Activated naive CD4-positive, alpha-beta T cell (primary cell): ENCODE measurements at places on chromosomes 3 and 15.

GRCh38 chr15:79091204-79091867, 756 bp upstream of the RASGRF1 start:
- DNase-seq = no peak

GRCh38 chr3:72995337-72995736, 1.3 kb upstream of the PPP4R2 start:
- no peak for DNase-seq

GRCh38 chr15:70518201-70519003, 245.0 kb downstream of the UACA start:
- no peak for DNase-seq

DNA sequence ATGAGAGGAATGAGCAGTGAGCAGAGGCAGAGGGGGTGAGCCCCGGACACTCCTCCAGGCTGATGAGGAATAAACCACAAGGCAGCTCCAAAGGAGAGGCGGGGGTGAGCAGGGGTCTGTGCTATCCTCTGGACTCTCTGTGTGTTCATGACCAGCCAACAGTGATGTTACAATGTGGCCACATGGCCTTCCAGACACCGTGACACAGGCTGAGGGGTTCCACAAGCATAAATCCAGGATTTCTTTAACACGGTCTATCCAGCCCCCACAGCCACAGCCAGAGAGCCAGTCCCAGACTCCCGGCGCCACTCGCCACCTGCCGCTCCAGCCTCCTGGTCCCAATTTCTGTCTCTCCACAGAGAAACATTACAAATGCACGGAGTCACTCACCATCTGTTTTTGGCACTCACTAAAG, 24.4 kb downstream of the XXYLT1 start:
- no peak for DNase-seq

GRCh38 chr3:125052624-125053303, 3.0 kb downstream of the HEG1 start:
- no peak for DNase-seq

DNA sequence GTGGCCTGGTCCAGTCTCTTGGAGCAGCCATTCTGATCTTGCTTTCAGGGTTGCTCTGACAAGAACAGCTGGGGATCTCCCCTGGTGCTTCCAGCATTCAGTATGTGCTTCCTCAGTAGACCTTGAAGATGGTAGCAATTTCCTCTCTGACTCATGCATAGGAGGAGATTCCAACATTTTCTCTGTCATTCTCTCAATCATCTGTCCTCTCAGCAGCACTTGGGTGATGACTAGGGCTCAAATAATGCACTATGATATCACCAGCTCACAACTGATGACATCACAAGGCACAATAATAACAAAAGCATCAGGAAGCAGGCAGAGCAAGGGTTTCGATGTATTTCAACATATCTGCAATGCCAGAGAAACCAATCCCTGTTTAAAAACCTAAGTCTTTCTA, 52.7 kb downstream of the NFKBIZ start:
- no peak for DNase-seq

DNA sequence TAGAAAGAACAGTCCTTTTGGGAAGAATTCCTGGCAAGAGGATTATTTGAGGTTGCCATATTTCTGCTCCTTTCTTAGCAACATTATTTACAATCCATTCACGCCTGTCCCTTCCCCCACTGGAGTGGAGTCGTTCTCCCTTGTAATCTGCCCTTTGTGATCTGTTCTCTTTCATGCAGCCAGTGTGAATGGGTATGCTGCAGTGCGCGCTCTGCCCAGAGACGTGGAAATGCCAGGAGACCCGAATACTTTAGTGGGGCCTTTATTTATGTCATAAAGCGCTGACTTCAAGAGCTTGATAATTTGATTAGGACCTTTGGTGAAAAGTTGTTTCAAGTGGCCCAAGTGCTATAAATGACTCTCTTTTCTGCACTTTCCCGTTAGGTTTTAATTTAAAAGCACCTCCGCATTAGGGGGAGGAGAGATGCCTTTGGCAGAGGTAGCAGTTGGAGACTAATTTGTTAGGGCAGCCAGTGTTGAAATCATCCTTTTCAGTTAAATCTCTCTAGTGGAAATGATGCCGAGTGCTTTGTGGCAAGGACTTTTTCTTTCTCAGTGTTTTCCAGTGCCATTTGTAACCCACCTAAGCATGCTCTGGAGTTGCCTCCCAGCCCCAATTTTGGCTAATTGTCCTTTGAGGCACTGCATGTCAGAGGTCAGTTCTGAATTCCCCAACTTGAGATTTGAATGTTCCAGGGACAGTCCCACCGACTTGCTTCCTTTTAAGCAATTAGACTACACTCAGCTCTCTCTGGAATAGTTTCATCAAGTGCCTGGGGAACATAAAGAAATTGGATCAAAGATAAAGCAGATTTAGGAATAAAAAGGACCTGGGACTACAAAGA, 52.4 kb downstream of the PSMD6 start:
- no peak for DNase-seq

- DNase-seq = no peak
These were observed 14.0 kb upstream of the ZCWPW2 start for GRCh38 chr3:28334552-28334951.

GRCh38 chr3:59064276-59064675, 14.5 kb upstream of the CFAP20DC start:
- no peak for DNase-seq

- DNase-seq = no peak
These were observed 206.1 kb downstream of the TIGIT start for GRCh38 chr3:114499976-114500375.

- DNase-seq = no peak
These were observed 110.7 kb upstream of the GOLGA8J start for GRCh38 chr15:29972051-29972450.

- no peak for DNase-seq
These were observed 1247.0 kb upstream of the EPHA6 start for GRCh38 chr3:95567346-95567745.

DNA sequence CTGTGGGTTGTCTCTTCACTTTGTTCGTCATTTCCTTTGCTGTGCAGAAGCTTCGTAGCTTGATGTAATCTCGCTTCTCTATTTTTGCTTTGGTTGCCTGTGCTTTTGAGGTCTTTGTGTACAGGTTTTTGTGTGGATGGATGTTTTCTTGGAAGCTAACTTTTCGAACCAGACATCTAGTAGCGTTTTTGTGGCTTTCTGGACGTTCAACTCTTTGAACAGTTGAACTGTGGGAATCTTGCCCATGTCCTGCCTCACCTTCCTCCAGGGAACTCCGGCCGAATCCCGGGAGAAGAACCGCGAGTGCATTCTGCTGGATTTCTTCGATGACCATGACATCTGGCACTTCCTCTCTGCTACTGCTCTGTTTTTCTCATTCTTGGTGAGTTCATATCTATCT, 70.6 kb downstream of the USF3 start:
- no peak for DNase-seq

DNA sequence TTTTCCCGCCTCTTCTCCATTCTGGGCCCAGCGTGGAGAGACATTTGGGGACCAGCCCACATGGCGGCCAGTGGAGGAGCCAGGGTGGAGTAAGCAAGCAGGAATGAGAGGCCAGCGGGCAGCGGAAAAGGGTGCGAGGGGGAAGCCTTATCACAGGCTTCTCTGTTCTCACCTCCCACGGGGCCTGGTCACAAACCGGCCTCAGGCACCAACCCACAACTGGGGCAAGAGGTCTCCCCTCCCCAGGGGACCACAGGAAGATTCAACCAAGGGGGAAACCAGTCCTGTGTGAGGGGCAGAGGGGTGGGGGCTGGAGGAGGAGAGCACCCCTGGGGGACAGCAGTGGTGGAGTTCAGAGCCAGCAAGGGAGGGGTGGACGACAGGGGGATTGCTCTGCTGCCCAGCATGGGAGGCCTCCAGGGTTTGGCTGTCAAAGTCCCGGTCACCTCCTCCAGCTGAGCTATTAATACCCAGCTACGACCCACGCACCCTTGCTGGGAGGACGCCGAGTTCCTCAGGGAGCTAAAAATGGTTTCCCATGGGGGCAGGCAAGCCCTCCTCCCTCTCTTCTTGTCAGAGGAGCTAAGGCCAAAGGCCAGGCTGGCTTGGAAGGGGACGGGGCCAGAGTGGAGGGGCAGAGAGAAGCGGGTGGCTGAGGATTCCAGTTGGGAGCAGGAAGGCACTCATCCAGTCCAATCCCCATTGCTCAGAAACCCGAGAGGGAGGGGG, 23.8 kb upstream of the RPL29 start:
- no peak for DNase-seq

DNA sequence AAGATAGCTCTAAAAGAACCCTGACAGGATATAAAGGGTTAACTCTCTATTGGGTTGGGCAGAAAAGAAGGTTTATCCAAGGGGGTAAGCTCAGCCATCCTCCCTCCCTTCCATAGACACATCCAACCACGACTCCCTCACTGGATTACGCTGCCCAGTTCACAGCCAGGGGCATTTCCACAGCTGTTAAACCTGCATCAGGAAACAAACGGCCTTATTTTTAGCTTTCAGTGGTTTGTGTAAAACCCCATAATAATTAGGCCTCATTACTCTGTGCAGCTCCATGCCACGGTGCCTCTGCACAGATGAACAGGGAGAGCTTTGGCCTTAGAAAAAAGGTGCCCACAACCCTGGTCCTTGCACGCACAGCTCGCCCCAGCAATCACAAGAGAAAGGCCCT, 110.6 kb downstream of the GABRB3 start:
- DNase-seq = no peak

GRCh38 chr3:105327662-105328337, 38.9 kb upstream of the ALCAM start:
- DNase-seq = no peak

DNA sequence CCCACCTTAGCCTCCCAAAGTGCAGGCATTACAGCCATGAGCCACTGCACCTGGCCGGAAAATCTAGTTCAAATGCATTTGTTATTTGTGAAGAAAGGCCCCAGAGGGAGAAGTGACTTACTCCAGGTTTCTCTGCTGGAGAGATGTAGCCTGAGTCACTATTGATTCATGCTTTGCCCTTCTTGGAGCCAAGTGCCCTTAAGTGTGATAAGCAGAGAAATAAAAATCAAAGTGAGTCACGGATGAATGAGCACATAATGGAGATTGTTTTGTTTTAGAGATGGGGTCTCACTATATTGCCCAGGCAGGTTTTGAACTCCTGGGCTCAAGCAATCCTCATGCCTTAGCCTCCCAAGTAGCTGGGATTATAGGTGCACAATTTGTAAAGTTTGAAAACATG, 33.1 kb downstream of the CDC25A start:
- DNase-seq = no peak

GRCh38 chr3:69658514-69659140, 80.6 kb upstream of the MITF start:
- no peak for DNase-seq

DNA sequence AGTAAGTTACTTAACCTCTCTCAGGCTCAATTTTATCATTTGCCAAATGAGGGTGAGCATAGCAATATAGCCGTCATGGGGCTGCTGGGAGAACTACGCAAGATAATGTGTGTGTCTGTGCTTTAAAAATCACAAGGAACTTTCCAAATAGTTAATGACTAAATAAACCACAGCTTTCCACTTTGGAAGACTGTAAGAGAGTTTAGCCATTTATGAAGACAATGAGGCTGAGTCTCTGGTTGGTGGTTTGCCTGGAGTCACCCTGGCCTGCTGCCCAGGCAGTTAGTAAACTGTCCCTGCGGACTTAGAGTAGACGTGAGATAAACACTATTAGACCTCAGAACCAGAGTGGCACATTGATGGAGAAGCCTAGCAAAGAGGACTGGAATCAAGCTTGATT, 357.7 kb downstream of the CLSTN2 start:
- no peak for DNase-seq

DNA sequence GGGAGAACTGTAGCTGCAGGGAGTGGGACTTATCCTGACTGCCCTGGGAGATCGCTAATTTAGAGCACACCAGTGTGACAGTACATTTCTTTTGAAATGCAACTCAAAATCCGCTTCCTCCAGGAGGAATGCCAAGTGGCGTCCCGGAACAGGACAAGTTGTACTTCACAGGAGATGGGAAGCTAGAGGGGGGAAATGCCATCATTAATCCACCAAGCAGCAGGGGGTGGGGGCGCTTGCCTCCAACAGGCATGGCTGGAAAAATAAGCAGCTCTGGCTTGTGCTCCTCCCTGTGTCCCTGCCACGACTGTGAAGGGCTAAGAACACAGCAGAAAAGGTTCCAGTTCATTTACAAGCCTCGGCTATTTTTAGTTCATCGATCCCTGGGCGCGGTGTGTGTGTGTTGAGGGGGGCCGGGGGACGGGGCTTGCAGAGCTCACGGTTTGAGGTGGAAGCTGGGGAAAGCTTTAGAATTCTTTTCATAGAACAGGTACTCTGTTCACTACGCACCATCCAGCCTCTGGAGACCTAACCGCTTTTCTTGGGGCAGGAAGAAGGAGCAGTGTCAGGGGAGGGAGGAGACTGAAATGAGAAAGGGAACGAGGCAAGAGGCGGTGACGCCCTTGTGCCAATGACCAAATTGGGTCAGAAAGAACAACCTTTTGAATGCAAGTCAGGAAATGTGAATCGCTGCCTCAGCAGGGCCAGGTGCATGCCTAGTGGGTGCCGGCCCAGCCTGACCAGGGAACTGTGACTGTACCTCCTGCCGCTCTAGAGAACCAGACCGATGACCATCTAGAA, 51.8 kb upstream of the DGKG start:
- no peak for DNase-seq

DNA sequence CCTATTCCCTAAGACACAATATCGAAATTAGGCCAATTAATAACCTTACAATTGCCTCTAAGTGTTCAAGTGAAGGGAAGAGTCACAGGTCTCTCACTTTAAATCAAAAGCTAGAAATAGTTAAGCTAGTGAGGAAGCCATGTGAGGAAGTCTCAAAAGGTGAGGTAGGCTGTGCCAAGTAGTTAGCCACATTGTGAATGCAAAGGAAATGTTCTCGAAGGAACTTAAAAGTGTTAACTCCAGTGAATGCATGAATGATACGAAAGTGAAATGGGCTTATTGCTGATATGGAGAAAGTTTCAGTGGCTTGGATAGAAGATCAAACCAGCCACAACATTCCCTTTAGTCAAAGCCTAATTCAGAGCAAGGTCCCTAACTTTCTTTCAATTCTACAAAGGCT, 59.1 kb downstream of the KLF13 start:
- DNase-seq = no peak

DNA sequence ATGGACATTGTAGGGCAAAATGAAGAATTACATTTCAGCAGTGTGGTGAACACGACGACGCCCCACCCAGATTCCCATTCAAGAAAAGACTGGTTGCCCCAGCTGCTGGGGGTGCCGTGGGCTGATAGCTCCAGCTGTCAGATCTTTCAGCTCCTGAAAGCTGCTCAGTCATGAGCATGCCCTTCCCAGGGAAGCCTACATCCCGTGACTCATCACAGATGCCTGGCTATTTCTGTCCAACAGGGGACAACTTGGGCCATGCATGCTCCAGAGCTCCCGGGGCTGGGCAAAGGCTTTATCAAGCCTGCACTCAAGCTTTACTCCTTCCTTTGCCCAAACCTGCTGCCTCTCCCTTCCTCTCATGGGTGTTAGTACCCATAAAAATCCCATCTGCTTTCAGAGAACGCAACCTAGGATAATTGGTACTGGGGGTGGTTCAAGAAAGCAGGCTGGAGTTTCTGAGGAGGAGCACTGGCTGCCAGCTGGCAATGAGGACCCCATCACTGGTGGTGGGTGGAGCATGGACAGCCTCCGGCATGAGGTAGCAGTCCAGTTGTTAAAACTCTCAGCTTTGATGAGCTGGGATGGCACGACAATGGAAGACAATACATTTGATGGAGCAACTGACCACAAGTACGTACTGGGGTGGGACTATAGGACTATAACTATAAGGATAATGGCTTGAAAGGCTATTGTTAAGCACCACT, 16.4 kb upstream of the ST8SIA2 start:
- no peak for DNase-seq

- no peak for DNase-seq
These were observed 657 bp downstream of the PATL2 start for GRCh38 chr15:44710236-44711095.

GRCh38 chr3:60431599-60431958, 819.7 kb downstream of the FHIT start:
- no peak for DNase-seq
